Transverse colon (tissue), 4 donors: ENCODE measurements at places on chromosomes 7 and 10. TPM values are rescaled to one million over a fixed set of nuclear protein-coding genes. Genes with fewer than 3 reads are reported as not detected.

DNA sequence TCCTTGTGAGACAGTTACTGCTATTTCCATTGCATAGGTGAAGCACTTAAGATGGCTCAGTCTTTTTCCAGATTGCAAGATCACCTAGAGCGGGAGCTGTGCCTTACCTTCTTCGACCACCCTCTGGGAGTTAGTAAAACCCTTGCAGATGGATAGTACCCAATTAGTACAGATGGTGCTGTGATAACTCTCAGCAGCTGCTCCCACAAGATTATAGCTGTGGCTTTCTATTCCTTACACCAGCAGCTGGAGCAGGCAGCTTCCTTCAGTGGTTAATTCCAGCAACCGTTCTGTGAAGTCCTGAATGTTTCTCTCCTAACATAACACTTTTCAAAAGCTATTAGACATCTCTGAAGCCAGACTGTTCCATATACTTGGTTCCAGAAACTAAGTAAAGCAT is 796.8 kb downstream of the XPNPEP1 start:
- H3K27me3 ChIP-seq = no peaks in the 10 kb centered on the region
- no peak for DNase-seq
- no peak overlapping the region for H3K27ac ChIP-seq
- H3K4me1 ChIP-seq = no peaks in the 10 kb centered on the region

Gene FAM171A1
- total RNA-seq = 40.0 TPM

DNA sequence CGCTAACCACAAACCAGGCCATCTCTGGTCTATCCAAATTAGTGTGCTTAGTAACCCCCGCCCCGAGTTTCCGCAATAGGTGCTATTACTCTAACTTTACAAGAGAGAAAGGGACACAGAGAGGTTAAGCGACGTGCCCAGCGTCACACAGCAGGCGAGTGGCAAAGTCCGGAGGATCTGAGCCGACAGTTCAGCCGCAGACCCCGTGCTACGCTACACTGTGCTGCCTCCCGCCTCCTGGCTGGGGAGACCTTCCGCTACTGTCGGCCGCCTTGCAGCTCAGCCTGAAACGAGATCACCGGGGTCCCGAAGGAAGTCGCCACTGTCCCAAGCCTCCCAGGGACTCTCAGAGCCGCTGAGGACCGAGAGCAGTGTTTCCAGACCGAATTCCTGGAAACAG is 799 bp downstream of the INTS1 start:
- no peaks in the 10 kb centered on the region for H3K36me3 ChIP-seq
- peaks cover 11% of the 10 kb centered on the region for H3K4me1 ChIP-seq
- H3K4me3 ChIP-seq = peak overlapping the region; percentile 100
- no peak for DNase-seq
- H3K27ac ChIP-seq = peak overlapping the region; percentile 79
- no peaks in the 10 kb centered on the region for H3K27me3 ChIP-seq

Gene PAPOLB
- 0.60 TPM for total RNA-seq

- peaks cover 47% of the 10 kb centered on the region for H3K27me3 ChIP-seq
- H3K36me3 ChIP-seq = no peaks in the 10 kb centered on the region
- no peak overlapping the region for H3K4me3 ChIP-seq
- peaks cover 5% of the 10 kb centered on the region for H3K4me1 ChIP-seq
- no peak overlapping the region for H3K27ac ChIP-seq
These were observed 33.1 kb upstream of the GALNT11 start for GRCh38 chr7:151992375-151992774.

DNA sequence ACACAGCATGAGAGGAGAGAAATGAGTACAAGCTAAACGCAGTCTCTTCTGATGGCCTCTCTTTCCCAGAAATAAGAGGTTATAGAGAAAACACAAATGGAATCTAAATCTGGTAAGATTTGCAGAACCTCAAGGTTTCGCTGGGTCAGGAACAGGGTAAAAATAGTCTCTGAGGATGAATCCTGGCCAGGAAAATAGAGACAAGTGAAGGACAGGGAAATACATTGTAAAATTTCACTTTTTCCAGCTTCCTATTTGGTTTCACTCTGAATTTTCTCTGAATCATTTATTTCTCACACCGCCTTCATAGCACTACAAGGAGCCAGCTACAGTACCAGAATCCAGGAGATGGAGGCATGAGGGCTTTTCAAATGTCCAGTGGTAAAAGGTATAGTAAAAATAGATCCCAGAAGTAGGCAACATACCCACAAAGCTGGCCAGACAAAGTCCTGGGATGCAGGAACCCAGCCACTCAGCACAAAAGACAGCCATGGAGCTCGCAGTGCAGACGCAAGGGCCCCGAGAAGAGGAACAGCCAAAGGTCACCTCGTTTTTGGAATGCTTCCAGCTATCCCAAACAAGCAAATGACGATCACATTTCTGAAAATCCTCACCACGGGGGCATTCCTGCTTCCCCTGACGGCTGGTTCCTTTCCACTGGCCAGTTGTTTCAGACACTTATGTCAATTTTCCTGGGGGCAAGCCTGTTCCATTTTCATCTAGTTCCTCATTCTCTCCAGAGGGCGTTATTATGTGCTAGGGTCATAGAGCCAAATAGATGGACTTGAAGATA is 21.5 kb upstream of the IKZF1 start:
- no peaks in the 10 kb centered on the region for H3K4me1 ChIP-seq
- DNase-seq = no peak
- no peaks in the 10 kb centered on the region for H3K27me3 ChIP-seq
- H3K27ac ChIP-seq = peak overlapping the region; percentile 72

GRCh38 chr10:33073641-33074415 is 115.8 kb upstream of the ITGB1 start:
- no peaks in the 10 kb centered on the region for H3K36me3 ChIP-seq
- no peak overlapping the region for H3K27ac ChIP-seq
- H3K4me3 ChIP-seq = no peak overlapping the region
- no peaks in the 10 kb centered on the region for H3K27me3 ChIP-seq
- no peaks in the 10 kb centered on the region for H3K4me1 ChIP-seq
- DNase-seq = no peak

Gene VWC2
- 0.27 TPM for total RNA-seq
